MCF 10A (cell line): ENCODE measurements at places on chromosomes 11 and 22. TPM values are rescaled to one million over a fixed set of nuclear protein-coding genes. Genes with fewer than 3 reads are reported as not detected.

OR4C46 gene
- total RNA-seq = not detected in 2 replicates

ANKK1 gene
- total RNA-seq = 0.47 and 1.3 TPM in 2 replicates

OR10D3 gene
- not detected in 2 replicates for total RNA-seq

LIF gene
- total RNA-seq = 9.5 and 19.3 TPM in 2 replicates

GRIA4 gene
- total RNA-seq = not detected in 2 replicates

SPON1 gene
- not detected in 2 replicates for total RNA-seq

TMEM45B gene
- total RNA-seq = not detected in 2 replicates

GLB1L3 gene
- not detected in 2 replicates for total RNA-seq

MS4A15 gene
- total RNA-seq = not detected in 2 replicates

TBX1 gene
- not detected in 2 replicates for total RNA-seq

SLC15A3 gene
- not detected in 2 replicates for total RNA-seq

INS gene
- total RNA-seq = not detected in 2 replicates
